ENCODE measurements at places on chromosomes 5 and 9.

GRCh38 chr5:54870271-54870670, 115.1 kb downstream of the ESM1 start:
- DNase-seq: no peak

- no peak for DNase-seq
Observed at GRCh38 chr5:133825631-133826289, 142.7 kb downstream of the C5orf15 start.

DNA sequence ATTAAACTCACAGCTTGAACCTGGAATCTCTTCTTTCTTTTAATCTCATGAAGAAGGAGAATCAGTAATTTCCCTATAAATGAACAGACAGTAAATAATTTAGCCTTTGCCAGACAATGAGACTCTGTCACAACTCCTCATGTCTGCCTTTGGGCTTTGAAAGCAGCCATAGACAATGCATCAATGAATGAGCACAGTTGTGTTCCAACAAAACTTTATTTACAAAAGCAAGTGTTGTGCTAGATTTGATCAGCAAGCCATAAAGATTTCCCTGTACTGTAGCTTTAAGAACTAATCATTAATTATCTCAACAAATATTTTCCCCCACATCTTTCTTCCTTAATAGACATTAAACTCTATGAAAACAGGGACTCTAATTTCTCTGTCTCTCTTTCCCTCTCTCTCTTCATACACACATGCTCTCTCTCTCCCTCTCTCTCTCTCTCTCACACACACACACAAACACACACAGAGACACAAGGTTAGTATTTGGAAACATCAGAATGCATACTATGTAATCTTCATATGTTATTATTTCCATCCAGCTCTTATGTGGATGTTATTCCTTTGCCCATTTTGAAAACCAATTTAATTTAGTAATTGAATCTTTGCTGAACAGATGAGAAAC, 1209.8 kb upstream of the CDH6 start:
- no peak for DNase-seq

DNA sequence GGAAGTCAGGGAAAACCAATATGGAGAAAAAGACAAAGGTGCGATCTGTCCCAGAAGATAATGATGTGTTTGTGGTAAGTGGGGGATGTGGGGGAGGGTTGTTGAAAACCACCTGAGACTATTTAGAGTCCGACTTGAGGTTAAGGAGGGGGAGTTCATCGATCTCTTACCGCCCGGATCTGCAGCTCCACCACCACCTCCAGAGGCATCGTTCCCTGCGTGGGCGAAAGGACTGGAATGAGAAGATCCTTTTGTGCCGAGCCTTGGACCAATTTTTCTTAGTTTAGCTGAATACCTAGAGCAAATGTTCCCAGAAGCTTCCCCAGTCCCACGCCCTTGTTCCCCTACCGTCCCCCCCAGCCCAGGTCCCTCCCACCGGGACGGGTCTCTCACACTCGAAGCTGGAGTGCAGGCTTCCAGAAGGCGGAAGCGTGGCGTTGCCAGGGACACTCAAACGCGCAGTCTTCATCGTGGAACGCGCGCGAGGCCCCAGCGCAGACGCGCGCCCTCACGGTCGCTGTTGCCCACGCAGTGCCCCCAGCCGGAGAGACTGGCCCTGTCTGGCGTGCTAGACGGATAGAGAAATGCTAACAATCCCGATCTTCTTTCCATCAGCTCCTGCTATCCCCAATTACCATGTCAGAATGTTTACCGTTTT, at the start of gene SPATA6L:
SPATA6L (minus strand) TSS at position 439 of the 658 bp plus-strand sequence; CDS start at position 209, 230 bp downstream.
- no peak for DNase-seq

GRCh38 chr5:175671013-175671412, 13.1 kb downstream of the HRH2 start:
- DNase-seq: no peak

DNA sequence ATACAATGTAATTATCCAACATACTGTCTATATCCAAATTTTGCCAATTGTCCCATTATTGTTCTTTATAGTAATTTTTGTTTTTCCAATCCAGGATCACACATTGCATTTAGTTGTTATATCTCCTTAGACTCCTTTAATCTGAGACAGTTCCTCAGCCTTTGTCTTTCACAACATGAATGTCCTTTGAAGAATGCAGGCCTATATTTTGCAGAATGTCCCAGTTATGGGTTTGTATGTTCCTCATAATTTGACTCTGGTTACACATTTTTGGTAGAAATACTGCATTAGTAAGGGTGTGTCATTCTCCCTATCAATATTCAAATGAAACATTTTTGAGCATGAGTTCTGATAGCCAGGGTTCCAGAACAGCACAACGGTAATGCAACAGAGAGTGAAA, 6.7 kb downstream of the CD180 start:
- no peak for DNase-seq

GRCh38 chr5:94031631-94032030, 290.2 kb upstream of the POU5F2 start:
- DNase-seq: no peak

DNA sequence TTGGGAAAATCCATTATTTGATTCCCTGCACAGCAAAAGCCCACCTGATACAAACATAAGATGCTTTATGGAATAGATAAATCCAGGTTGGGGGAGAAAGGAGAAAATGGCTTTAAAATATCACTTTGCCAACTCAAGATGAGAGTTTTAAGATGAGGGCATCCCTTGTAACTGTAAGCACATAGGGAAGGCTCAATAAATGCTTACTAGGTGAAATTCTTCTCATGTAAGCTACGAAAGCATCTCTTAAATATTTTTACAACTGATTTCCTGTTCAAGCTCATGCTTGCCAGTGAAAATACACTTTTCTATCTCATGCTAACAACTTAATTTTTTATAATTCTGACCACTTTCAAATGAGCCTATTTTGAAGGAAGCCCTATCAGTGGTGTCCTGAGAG, 11.5 kb downstream of the CDH6 start:
- no peak for DNase-seq

All from ascending aorta (tissue), 2 donors.